Heart left ventricle (tissue), 16 donors: ENCODE measurements at places on chromosomes 16 and 17. TPM values are rescaled to one million over a fixed set of nuclear protein-coding genes. Genes with fewer than 3 reads are reported as not detected.

DNA sequence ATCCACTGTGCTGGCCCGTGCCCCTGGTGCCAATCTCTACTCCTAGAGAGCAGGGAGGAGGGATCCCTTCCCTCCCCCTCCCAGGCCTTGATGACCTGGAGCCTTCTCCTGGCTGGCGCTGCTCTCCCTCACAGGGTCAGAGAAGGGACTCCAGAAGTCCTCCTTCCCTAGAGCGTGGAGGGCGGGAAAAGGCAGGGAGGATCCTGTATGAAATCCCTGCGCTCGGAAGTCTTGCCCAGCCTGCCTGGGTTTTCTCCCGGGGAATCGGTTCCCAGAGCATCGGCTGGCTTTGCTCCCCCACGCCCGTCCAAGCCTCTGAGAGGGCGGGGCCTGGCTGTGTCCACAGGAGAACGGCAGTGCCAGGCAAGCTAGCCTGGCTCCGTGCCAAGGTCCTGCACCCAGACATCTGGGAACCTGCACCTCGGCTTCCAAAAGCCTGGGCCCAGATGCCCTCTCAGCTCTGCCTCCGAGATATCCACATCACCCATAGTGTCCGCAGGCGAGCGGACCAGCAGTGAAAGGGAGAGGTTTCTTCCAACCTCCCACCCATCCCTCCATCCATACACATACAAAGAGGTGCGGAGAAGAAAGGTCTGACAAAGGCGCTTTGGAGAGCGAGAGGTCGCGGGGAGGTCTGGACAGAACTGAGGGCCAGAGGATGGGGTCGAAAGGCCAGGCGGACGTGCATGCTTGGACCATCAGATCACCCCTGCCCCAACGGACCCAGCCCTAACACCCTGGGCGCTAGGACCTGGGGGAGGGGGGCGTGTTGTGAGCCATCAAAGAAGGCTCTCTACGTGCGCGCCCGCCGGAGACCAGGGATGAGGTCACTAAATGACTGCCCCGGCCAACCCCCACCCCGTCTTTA lies 1.1 kb downstream of the MPP2 start:
- H3K4me3 ChIP-seq = peak overlapping the region; percentile 67
- no peaks in the 10 kb centered on the region for H3K27me3 ChIP-seq
- peaks cover 21% of the 10 kb centered on the region for H3K4me1 ChIP-seq
- peak; percentile 78 for DNase-seq
- no peaks in the 10 kb centered on the region for H3K36me3 ChIP-seq

DNA sequence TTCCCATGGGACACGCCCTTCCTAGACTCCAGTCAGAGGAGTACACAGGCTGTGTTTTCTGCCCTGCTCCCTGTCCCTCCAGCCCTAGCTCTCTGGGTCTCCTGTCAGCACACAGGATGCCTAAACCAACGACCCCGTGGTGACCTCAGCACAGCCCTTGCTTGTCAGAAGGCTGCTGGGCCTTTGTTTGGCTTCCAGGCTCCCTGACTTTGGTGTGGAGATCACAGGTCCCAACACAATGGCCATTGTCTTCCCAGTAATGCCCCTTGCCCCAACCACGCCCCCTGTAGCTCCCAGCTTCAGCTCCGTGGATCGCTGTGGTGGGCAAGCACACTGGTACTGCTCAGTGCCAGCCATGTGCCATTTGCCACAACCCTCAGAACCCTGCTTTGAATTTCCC lies 15.0 kb downstream of the HNF1B start:
- DNase-seq = no peak
- H3K27ac ChIP-seq = no peak overlapping the region
- no peaks in the 10 kb centered on the region for H3K36me3 ChIP-seq
- H3K27me3 ChIP-seq = no peaks in the 10 kb centered on the region

DNA sequence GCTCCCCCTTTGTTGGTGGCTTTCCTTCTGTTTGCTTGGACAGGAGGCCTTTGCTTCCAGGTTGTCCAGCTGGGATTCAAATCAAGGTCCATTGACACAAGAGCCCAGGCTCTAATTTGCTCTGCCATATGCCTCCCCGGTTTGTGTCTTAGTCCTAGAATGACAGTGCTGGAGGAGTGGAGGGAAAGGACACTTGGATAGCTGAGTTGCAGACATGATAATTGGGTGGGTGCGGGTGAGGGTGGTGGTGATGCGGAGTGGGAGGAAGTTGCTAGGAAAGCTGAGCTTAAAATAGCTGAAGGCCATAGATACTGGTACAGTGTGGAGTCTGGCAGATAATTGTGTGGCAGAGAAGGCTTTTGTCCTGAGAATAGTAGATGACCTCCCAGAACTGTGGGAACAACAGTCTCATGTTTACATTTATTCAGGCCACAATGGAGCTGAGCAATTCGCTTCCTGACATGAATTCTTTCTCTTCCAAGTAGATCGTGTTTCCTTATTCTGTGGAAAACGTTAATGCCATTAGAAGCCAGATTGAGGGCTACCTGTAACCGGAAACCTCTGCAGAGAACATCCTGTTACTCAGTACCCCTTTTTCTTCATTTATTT lies 23.8 kb downstream of the SEC14L1 start:
- no peak overlapping the region for H3K4me3 ChIP-seq
- H3K4me1 ChIP-seq = peaks cover 70% of the 10 kb centered on the region
- DNase-seq = no peak
- H3K27ac ChIP-seq = peak overlapping the region; percentile 69
- H3K27me3 ChIP-seq = no peaks in the 10 kb centered on the region

GRCh38 chr17:38798614-38799500 lies 499 bp downstream of the PIP4K2B start:
- DNase-seq = peak; percentile 71
- no peaks in the 10 kb centered on the region for H3K27me3 ChIP-seq
- H3K36me3 ChIP-seq = no peaks in the 10 kb centered on the region
- H3K27ac ChIP-seq = peak overlapping the region; percentile 100
- H3K4me3 ChIP-seq = peak overlapping the region; percentile 91
- H3K4me1 ChIP-seq = peaks cover 27% of the 10 kb centered on the region

DNA sequence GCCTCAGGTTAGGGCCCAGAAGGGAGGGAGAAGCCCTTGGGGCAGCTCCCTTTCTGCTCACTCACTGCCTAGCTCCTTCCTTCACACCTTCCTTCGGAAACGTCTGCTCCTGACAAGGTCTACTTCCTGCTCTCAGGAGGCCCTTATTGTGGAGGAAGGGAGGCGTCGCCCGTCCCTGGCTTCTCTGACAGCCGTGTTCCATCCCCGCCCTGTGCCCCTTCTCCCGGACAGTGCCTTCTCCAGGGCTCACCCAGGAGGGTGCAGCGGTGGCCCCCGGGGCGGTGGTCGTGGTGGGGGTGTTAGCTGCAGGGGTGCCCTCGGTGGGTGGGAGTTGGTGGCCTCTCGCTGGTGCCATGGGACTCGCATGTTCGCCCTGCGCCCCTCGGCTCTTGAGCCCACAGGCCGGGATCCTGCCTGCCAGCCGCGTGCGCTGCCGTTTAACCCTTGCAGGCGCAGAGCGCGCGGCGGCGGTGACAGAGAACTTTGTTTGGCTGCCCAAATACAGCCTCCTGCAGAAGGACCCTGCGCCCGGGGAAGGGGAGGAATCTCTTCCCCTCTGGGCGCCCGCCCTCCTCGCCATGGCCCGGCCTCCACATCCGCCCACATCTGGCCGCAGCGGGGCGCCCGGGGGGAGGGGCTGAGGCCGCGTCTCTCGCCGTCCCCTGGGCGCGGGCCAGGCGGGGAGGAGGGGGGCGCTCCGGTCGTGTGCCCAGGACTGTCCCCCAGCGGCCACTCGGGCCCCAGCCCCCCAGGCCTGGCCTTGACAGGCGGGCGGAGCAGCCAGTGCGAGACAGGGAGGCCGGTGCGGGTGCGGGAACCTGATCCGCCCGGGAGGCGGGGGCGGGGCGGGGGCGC lies 231.9 kb downstream of the SEC14L1 start:
- peaks cover 72% of the 10 kb centered on the region for H3K4me1 ChIP-seq
- H3K4me3 ChIP-seq = peak overlapping the region; percentile 86
- peak overlapping the region; percentile 94 for H3K27ac ChIP-seq

DNA sequence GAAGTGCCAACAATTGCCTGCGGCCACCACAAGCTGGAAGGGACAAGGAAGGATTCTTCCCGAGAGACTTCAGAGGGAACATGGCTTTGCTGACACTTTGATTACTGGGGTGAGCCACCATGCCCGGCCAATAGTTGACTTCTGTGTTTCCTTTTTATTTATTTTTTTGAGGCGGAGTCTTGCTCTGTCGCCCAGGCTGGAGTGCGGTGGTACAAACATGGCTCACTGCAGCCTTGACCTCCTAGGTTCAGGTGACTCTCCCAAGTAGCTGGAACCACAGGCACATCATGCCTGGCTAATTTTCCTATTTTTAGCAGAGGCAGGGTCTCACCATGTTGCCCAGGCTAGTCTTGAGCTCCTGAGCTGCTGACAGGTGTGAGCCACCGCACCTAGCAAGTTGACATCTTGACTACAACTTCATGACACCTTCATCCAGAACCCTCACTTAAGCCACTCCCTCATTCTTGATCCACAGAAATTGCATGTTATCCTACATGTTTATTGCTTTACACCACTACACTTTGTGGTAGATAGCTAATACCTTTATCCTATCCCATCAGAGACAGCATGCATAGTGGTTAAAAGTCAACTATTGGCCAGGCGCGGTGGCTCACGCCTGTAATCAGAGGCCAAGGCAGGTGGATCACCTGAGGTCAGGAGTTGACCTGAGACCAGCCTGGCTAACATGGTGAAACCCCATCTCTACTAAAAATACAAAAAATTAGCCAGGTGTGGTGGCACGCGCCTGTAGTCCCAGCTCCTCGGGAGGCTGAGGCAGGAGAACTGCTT lies 16.1 kb upstream of the GPRC5C start:
- DNase-seq = no peak
- H3K27ac ChIP-seq = no peak overlapping the region
- no peak overlapping the region for H3K4me3 ChIP-seq
- H3K4me1 ChIP-seq = no peaks in the 10 kb centered on the region
- H3K36me3 ChIP-seq = no peaks in the 10 kb centered on the region
- H3K27me3 ChIP-seq = no peaks in the 10 kb centered on the region

DNA sequence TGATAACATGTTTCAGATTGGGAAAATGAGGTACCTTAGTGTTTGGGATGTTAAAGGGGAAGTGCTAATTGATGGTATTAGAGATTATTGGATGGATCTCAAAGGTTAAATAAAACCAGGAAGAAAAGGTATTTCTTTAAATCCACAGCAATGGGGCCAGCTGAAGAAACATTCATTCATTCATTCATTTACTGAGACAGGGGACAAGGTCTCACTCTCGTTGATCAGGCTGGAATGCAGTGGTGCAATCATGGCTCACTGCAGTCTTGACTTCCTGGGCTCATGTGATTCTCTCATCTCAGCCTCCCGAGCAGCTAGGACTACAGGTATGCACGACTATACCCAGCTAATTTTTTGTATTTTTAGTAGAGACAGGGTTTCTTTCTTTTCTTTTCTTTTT lies 19.8 kb downstream of the EARS2 start:
- H3K36me3 ChIP-seq = peaks cover 85% of the 10 kb centered on the region
- no peaks in the 10 kb centered on the region for H3K4me1 ChIP-seq
- no peak overlapping the region for H3K27ac ChIP-seq
- DNase-seq = no peak
- no peak overlapping the region for H3K4me3 ChIP-seq
- no peaks in the 10 kb centered on the region for H3K27me3 ChIP-seq

DNA sequence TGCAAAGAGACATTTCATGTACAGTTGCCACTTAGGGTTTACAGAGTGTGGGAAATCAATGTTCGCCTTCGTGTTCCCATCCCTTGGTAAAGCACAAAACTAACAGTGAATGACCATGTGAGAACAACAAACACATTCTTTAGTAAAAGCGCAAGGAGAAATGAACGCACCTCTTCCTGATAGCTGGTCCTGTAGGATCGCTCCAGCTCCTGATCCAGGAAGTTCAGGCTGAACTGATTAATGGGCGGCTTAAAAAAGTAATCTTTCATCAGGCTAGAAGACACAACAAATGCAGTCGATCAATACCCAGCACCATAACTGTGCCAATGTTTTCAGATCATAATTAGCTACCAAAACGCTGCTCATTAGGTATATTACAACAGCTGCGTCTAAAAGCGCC lies 108.3 kb upstream of the CREBBP start:
- no peaks in the 10 kb centered on the region for H3K4me1 ChIP-seq
- peaks cover 24% of the 10 kb centered on the region for H3K36me3 ChIP-seq
- DNase-seq = no peak
- no peak overlapping the region for H3K27ac ChIP-seq
- no peak overlapping the region for H3K4me3 ChIP-seq

- H3K27ac ChIP-seq = no peak overlapping the region
- DNase-seq = no peak
Measured at GRCh38 chr17:74385201-74385600, 17.9 kb downstream of the GPR142 start.

GRCh38 chr16:24257958-24258357 lies 1.8 kb downstream of the CACNG3 start:
- H3K4me3 ChIP-seq = no peak overlapping the region
- H3K36me3 ChIP-seq = no peaks in the 10 kb centered on the region
- H3K27ac ChIP-seq = no peak overlapping the region
- no peak for DNase-seq

- no peaks in the 10 kb centered on the region for H3K36me3 ChIP-seq
- H3K4me3 ChIP-seq = no peak overlapping the region
- H3K27me3 ChIP-seq = no peaks in the 10 kb centered on the region
- DNase-seq = no peak
Measured at GRCh38 chr17:72711521-72712310, 380.8 kb downstream of the SLC39A11 start.

DNA sequence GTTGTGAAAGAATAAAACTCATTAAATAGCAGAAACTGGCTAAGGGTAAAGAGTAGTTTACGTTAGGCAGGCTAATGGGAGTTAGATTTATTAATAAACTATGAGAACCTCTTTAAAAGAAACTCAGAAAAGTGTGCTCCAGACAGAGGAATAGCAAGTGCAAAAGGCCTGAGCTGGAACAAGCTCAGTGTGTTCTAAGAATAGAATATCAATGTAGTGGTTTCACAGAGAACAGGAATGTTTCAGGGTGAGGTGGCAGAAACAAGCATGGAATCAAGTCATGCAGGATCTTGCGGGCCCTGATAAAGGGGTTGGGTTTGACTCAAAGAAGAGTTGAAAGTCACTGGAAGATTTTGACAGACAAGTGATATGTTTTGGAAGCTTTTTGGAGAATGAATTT lies 164.0 kb upstream of the HS3ST3A1 start:
- H3K4me3 ChIP-seq = no peak overlapping the region
- no peaks in the 10 kb centered on the region for H3K27me3 ChIP-seq
- H3K4me1 ChIP-seq = no peaks in the 10 kb centered on the region
- DNase-seq = no peak
- peak overlapping the region; percentile 50 for H3K27ac ChIP-seq

GRCh38 chr16:50636753-50637374 lies 44.2 kb downstream of the SNX20 start:
- no peaks in the 10 kb centered on the region for H3K36me3 ChIP-seq
- H3K27ac ChIP-seq = no peak overlapping the region
- no peak for DNase-seq
- no peaks in the 10 kb centered on the region for H3K4me1 ChIP-seq

Gene SLC16A6
- total RNA-seq = 0.25 TPM

Gene TSNAXIP1
- 0.93 TPM for total RNA-seq

Gene WSB1
- 44.5 TPM for total RNA-seq

Gene PIK3R5
- total RNA-seq = 2.9 TPM

Gene UTS2R
- total RNA-seq = 6.5 TPM

Gene SLC12A3
- total RNA-seq = 0.08 TPM

Gene CDC6
- 1.1 TPM for total RNA-seq

Gene ASGR1
- not detected for total RNA-seq

Gene TMEM238L
- total RNA-seq = not detected

Gene TMEM100
- 6.3 TPM for total RNA-seq

Gene C17orf113
- total RNA-seq = 0.28 TPM

Gene PSMD12
- total RNA-seq = 27.9 TPM

Gene ALDH3A1
- 1.1 TPM for total RNA-seq

Gene MFAP4
- 35.7 TPM for total RNA-seq
